Fibroblast of skin of back (primary cell): ENCODE measurements at places on chromosomes 1 and 21.

DNA sequence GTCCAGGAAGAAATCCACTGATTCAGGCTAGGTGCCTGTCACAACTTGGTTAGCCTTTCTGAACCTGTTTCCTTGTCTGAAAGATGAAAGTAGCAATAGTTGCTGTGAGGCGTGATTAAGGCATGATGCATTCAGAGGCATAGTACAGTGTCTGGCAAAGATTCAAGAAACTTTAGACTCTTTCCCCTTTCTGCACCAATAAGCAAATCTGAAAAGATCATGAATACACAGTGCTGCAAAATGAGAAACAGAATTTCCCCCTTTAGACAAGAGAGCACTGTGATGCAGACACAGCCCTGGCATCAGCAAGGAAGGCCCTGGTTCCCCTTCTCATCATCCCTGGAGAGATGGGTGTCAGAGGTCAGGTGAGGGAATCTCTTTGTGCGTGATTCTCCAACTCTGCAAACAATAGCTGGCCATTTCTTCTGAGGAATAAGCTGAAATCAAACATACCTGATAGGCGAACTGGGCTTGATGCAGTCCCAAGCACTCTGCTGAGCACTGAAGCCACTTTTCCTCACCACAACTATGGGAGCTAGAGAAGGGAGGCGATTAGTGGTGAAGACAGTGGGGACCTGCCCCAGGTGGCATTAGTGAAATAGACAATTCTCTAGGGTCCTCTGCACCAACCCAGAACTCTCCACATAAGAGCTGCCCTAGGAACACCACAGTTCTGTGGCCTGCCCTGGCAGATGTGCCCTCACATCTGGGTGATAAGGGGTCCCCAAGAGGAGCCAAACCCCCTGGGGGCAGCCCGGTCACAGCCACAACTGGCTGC lies 41.7 kb downstream of the ITPKB start:
- peak; percentile 19 for DNase-seq

DNA sequence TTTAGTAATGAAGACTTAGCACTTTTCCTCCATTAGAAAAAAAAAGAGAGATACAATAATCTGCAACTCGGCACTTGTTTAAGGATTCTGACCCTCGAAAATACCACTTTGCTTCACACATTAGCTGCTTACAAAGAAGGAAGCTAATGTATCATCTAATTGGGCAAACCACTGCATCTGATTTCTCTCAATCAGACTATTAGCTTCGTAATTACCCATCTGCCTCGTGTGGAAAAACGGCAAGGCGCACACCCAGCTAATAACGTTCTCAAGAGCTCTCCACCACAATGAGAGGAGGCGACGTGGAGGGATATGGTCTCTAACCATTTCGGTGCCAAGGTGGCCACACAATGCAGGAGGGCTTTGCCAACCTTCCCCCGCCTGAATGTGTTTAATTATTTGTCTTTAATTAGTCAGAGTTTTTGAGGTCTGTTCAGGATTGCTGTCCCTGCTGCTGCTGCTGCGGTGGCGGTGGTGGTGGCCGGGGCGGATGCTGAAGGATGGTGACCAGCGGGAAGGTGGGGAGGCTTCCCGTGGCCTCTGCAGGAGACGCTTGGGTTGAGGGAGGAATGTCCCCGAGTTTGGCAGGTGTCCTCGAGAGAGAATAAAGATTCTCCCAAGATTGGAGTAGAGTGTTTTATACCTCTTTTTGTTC lies 374.5 kb downstream of the RPS6KC1 start:
- no peak for DNase-seq

- DNase-seq, result no peak
Observed at GRCh38 chr1:160544647-160545046, 21.6 kb upstream of the SLAMF6 start.

GRCh38 chr1:46497020-46497419 lies 7.4 kb downstream of the DMBX1 start:
- no peak for DNase-seq

DNA sequence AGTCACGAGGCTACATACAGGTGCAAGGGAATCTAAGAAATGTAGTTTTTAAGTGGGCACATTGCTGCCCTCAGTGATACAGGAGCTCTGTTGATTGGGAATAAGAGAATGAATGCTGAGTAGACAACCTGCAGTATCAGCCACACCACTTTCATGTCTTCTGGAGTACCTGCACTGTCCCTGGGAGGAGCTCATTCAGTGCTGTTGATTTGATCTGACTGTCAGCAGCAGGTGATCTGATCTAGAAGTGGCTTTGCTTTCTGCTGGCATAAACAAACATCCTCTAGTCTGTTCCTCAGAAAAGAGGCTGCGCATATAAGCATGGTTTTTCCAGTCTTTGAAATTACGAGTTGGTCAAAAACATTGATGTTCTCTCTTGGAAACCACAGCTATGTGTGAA lies 35.5 kb upstream of the LRRC52 start:
- DNase-seq, result no peak

- no peak for DNase-seq
Observed at GRCh38 chr1:90763506-90763905, 46.4 kb upstream of the BARHL2 start.

- DNase-seq, result no peak
Observed at GRCh38 chr1:227777156-227777555, 38.3 kb upstream of the PRSS38 start.

DNA sequence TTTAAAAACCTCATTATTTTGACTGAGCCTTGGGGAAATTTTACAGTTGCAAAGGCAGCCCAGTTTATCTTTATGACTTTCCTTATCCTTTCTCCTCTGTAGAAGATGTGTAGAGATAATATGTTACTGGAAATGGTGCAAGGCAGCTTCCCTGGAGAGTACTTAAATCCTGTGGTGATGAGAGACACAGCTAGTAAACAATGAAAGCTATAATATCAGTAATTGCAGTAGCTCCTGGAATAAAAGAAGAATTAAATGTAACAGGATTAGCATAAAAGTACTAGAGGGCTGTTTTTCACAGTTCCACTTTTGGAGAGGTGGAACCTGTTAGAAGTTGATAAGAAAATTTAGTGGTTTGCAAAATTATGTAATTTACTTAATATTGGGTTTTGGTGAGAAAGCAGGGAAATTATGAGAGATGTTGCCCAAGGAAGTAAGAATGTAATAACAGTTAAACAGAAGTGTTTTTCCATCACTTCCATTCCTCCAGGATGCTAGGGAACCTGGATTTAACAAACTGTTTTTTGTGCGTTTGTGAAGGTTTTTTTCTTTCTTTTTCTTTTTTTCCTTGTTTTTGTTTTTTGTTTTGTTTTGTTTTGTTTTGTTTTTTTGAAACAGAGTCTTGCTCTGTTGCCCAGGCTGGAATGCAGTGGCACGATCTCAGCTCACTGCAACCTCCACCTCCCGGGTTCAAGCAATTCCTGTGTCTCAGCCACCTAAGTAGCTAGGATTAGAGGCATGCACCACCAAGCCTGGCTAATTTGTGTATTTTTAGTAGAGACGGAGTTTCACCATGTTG lies 15.7 kb upstream of the EDEM3 start:
- no peak for DNase-seq

DNA sequence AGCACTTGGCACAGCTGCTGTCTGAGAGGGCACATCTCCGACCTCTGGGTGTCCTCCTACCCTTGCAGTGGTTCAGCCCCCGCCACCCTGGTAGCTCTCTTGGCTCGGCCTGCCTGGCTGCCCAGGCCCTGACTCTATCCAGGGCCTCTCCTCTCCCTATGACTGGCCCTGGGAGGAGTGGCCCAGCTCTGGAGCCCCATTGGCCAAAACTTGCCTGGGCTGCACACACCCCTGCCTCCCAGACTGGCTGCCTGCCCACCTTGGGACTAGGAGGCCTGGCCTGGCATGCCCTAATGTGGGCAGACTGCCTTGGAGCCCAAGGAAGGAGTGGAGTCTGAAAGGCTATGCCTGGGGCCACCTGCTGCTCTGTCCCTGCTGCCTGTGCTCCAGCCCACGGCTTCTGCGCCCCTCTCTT lies 33.6 kb downstream of the ACOT11 start:
- DNase-seq, result peak; percentile 55

- no peak for DNase-seq
Observed at GRCh38 chr1:217096200-217096599, 373.0 kb upstream of the ESRRG start.

DNA sequence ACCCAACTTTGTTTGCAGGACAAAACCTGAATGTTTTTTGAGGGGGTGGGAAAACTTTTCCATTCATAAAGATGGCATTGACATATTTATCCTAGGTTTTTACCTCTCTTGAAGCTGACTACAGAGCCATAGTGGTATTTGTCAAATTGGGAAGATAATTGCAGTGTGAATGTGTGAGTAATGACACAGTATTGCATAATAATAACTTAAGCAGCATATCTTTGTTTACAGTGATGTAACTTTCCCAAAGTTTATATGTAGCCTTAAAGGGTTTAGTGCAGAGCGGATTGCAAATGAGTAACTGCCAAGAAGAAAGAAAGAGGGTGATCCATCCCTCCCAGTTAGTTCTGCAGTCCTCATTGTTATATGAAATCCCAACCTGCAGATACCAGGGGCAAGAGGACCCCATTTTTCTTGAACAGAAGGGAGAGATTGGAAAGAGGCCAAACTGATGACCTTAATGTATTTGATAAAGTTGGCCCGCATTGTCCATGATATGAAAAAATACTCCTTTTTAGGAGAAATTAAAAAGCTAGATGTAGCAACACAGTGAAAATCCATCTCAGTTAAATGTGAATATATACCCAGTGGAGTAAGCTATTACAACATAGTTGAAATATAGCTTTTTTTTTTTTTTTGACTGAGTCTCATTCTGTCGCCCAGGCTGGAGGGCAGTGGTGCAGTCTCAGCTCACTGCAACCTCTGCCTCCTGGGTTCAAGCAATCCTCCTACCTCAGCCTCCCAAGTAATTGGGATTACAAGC lies 23.7 kb upstream of the NFIA start:
- DNase-seq, result no peak

DNA sequence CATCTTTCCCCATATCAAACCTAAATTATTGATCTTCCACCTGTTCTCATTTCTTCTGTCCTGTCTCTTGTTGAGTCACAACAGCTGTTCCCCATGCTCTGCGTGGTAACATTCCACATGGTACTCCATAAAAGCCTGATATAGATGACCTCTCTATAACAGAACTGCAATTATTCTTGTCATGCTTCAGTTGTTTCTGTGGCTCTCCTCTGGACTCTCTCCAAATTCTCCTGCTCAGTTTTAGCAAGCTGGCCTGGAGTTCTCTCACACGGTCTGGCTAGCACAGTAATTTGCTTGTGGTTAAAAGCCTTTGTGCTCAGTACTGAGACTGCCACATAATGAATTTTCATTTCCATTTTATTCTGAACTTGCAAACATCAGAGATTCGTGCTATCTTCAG lies 10.6 kb upstream of the LRRC39 start:
- DNase-seq, result peak; percentile 10

DNA sequence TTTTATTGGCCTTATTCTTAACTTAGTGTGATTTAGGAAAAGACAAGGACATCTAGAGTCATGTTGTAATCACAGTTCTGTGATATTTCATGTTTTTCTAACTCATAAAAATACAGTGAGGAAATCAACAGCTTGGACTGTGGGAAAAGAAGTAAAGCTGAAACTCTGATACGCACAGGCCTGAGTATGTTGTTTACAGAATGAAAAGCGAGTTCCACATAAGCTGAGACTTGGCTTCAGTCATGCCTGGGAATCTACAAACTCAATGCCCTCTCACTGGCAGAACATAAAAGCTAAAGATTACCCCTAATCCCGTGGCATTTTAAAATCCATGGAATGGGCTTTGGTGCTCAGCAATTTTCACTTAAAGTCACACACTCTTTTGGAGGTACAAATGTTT lies 23.6 kb upstream of the ATP5PO start:
- no peak for DNase-seq

- no peak for DNase-seq
Observed at GRCh38 chr1:41868241-41868998, 50.3 kb downstream of the HIVEP3 start.

DNA sequence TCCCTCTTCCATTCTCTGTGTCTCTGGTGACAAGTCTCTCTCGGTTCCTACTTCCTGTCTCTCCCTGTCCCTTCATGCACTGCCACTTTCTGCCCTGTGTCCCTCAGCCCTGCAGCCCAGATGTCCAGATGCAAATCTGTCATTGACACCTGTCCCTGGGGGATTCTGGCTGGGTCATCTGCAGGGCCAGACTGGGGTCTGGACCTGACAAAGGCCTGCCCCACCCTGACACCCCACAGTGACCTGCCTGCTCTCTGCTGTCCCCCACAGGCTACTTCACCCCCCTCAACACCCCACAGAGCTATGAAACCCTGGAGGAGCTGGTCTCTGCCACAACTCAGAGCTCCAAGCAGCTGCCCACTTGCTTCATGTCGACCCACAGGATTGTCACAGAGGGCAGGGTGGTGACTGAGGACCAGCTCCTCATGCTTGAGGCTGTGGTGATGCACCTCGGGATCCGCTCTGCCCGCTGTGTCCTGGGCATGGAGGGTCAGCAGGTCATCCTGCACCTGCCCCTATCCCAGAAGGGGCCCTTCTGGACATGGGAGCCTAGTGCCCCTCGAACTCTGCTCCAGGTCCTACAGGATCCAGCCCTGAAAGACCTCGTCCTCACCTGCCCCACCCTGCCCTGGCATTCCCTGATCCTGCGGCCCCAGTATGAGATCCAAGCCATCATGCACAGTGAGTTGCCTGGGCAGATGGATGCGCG lies 7.2 kb downstream of the THEMIS2 start:
- DNase-seq, result no peak

- no peak for DNase-seq
Observed at GRCh38 chr21:30962013-30962412, 76.3 kb downstream of the KRTAP19-8 start.

GRCh38 chr21:37675202-37675801 lies 241.0 kb downstream of the KCNJ6 start:
- peak; percentile 28 for DNase-seq

DNA sequence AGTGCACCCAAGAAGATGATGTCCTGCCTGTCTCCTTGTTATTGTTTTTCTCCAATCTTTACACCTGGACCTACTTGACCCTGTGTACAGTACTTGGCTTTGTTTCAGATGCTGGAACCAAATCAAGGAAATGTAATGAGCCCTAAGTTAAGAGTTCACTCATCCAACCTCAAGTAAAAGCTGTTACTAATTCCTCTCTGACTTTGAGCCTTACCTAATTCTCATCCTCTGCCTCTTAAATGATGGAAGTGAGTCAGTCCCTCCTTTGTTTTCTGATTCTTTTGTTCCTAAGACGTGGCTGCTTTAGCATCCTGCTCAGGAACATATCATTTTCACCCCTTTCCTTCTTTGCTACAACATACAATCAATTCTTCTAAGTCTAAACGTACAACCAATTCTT lies 15.3 kb upstream of the PLA2G4A start:
- no peak for DNase-seq

- DNase-seq, result no peak
Observed at GRCh38 chr1:37926038-37926924, 20.6 kb downstream of the INPP5B start.

- peak; percentile 72 for DNase-seq
Observed at GRCh38 chr1:236502972-236503639, 20.7 kb upstream of the LGALS8 start.

GRCh38 chr1:48644905-48645605 lies 131.6 kb downstream of the BEND5 start:
- DNase-seq, result no peak

DNA sequence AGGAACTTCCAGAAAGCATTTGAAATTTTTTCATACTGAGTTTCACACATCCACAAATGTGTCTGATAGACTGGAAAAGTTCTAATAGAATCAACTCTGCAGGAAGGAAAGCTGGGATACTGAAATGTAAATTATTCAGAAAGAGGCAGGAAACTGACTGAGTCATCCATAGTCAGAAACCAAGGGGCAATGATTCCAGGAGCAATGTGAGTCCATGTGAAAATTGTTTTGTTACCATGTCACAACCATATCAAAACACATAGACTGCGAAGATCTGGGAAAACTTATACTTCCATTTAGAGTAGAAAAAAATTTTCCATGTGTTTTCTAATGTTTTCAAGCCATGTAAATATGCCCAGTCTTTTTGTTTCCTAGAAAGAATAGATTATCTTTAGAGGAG lies 142.3 kb upstream of the TMPRSS15 start:
- peak; percentile 91 for DNase-seq
